Stimulated activated CD8-positive, alpha-beta memory T cell treated with anti-CD3 and anti-CD28 coated beads, Interleukin-4, amount 100 ng/mL, for 1 hour (primary cell): ENCODE measurements at places on chromosomes 1 and 21.

DNA sequence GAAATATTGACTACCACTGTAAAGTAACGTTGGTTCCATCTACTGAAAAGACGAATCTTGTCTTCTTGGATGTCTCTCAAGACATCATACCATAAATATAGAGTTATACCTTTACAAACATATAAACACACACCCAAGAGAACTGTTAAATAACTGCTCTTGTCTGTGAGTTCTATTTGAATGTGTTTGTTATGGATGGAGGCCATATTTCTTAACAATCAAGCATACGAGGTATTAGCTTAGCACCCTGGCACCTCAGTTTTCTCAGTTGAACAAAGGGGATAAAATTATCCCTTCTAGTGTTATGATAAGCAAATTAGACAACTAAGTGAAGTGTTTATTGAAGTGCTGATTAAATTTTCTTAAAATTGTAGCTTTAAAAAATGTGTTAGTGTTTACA is 336.6 kb upstream of the ZRANB2 start:
- no peak for DNase-seq

DNA sequence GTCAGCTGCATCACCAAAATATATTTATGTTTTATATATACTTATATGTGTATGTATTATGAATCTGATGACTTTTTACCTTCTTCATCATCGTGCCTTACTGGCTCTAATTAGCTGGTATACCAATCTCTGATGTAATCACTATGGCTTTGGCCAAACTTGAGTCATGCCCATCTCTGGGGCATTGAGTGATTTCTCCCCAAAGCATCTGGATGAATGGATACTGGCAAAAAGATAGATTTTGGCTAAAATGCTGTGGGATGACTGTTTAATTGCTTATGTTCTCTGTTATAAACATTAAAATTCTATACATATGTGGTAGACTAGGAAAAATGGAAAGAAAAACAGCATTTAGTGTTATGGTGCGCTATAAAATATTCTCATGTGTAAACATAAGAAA is 19.6 kb downstream of the CDKN2C start:
- DNase-seq: no peak

DNA sequence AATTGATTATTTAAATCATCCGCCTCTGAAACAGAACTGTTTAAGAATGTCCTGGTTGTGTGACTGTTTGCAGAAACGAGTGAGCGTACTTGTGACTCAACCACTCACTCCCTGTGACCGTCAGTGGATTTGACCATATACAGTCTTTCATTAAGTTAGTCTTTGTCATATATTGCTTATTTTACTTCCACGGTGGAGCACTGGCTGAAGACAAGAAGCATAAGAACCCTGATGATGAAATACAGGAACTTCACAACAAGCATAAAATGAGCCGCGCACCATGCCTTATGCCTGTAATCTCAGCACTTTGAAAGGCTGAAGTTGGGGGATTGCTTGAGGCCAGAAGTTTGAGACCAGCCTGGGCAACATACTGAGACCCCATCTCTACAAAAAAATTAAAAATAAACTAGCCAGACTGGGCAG is 194.0 kb downstream of the TOMM20 start:
- DNase-seq: no peak

GRCh38 chr1:62361431-62361830 is 42.2 kb upstream of the KANK4 start:
- DNase-seq: no peak

- no peak for DNase-seq
Measured at GRCh38 chr1:29513357-29513756, 277.0 kb downstream of the PTPRU start.

GRCh38 chr1:235782601-235783000 is 84.1 kb downstream of the LYST start:
- DNase-seq: no peak

- no peak for DNase-seq
Measured at GRCh38 chr1:25710583-25711347, 89.2 kb upstream of the SELENON start.

GRCh38 chr1:27299385-27300271 is 22.3 kb upstream of the TMEM222 start:
- no peak for DNase-seq
